ENCODE measurements at places on chromosomes 3 and 15.

DNA sequence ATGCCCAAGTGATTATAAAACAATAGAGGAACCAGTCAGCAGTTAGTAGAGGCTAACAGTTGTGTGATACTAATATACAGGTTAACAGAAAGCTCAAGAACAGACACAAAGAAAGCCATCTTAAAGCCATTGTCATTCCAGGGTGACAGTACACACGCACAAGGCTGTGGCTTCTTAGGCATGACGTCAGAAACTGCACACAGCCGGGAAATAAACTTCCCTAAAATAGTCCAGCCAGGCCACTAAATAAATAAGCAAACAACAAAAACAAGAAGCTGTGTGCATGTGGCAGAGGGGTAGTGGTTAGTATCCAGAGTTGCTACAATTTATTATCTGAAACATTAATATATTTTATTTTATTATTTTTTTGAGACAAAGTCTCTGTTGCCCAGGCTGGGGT lies 49.8 kb downstream of the PPCDC start:
- DNase-seq: no peak

GRCh38 chr15:95085056-95085455 lies 853.7 kb downstream of the MCTP2 start:
- no peak for DNase-seq

DNA sequence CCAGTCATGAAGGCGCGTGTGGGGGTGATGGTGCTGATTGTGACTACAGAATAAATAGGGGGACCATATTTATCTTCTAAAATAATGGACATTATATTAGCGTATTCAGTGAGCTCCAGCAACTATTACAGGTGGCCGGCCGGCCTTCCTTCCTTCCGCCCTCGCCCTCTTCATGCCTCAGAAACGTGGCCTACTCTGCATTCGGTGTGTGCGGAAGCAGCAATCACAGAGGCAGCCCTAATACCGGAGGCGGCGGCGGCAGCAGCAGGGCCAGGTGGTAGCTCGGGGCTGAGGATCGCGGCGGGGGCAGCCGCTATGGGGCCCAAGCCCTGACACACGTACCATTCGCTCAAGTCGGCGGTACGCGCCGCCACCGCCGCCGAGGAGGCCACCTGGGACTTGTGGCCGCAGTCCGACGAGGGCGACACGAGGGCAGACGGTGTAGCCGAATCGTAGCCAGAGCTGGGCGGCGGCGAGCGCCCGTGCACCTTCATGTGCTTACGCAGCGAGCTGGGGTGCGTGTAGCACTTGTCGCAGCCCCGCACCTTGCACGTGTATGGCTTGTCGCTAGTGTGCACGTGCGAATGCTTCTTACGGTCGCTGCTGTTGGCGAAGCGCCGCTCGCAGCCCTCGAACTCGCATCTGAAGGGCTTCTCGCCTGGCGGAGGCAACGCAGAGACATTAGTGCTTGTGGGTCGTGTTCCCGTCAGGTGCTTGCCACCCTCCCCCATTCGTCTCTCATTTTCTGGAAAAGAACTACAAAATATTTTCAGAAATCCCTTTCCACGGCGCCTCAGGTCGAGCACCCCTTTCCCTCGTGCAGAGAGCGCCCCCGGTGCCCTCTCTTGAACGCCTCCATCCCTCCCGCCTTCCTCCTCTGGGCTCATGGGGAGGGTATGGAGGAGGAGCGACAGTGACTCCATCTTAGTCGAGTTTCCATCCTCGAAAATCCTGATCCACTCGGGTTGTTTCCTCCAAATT lies 15.5 kb downstream of the ZIC4 start:
- no peak for DNase-seq

DNA sequence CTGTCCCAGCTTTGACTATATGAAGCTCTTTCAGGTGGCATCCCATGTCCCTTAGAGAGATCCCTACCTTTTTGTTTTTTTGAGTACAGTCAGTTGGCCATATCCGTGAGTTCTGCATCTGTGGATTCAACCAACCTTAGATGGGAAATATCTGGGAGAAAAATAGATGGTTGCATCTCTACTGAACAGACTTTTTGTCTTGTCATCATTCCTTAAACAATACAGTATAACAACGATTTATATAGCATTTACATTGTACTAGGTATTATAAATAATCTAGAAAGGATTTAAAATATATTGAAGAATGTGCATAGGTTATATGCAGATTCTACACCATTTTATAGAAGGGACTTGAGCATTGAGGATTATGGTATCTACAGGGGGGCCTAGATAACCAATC lies 65.1 kb downstream of the APBA2 start:
- DNase-seq: no peak
